ENCODE measurements at places on chromosomes 13 and 19. TPM values are rescaled to one million over a fixed set of nuclear protein-coding genes. Genes with fewer than 3 reads are reported as not detected.

DNA sequence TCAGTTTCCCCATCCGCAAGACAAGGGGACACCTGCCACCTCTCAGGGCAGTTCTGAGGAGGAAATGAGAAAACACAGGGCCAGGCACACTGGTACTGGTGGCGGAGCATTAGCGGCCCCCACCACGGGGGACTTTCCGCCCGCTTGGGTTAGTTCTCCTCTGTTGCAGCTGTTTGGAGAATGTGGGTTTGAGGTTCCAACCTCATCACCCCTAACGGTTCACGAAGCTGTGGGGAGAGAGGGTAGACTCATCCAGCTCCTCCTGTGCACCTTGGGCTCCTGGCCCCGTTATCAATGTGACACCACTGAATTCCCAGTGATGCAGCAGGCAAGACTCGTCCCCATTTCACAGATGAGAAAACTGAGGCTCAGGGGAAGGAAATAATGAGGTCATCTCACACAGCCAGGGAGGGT lies 10.3 kb downstream of the PTPRS start:
- DNase-seq: no peak

- no peak for DNase-seq
Measured at GRCh38 chr13:98289339-98289945, 112.4 kb upstream of the RNF113B start.

- DNase-seq: no peak
Measured at GRCh38 chr13:73535341-73535740, 476.5 kb downstream of the KLF5 start.

DNA sequence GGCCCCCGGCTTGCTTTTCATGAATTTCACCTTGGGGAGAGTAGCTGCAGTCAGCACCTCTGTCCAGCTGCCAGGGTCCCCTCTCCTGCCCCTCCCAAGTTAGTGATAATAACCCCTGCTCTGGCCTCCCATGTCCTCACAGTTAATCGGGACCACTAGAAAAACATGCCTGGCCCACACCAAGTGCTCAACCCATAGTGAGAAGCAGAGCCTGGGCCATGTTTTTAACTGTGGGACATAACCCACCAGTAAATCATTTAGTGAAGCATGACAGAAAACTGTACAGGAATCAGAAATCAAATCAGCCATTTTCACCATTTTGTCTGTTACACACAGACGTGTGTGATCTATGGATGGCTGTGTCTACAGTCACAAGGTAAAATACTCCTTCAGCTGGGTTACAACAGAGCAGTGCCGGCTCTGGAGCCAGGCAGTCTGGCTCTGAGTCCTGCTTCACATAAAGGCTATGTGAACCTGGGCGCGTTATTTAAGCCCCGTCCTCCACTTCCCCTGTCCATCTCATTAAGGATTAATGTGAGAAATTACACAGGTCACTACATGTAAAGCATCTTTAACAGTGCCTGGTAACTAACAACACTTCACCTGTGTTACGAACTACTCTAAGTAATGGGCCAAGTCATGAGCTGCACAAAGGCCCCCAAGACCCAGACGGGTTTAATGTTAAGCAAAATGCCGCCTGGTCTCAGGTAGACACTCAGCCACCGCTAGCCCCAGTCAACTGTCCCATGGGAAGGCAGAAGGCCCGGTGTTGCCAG lies 7.6 kb upstream of the ECH1 start:
- DNase-seq: no peak

DNA sequence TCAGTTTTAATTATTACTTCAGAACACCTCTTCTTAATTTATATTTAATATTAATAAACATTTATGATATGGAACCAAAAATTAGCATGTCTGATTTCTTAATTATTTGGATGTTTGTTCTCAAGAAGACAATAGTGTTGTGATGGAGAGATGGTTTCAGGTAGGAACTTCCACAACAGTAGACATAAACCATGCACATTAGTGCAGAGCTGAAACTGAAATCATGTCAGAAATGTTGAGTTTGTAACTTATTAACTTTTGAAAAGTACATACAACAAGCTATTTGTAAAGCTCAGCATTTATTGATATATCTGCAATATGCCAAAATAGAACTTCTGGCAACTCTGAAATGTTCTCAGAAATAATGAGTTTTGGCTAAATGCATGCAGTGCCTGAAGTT lies 11.8 kb upstream of the EDNRB start:
- DNase-seq: no peak

- no peak for DNase-seq
Measured at GRCh38 chr19:41552558-41552957, 23.4 kb upstream of the CEACAM21 start.

DNA sequence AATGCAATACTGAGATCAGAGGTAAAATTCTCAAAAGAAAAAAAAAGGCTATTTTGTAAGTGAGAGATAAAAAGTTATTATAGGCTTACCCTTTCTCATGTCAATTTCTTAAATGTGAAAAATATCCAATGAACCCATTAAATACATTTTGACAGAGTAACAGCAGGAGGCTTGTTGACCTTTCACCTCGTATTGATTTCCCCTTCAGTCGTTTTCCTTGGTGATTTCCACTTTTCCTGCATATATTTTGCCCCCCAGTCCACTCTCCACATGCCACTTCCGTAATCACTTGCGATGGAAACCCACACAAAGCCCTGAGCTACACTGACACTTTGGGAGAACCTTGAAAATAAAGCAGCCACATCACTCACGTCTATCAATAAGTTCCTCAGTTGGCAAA lies 248.1 kb upstream of the OBI1 start:
- DNase-seq: no peak

GRCh38 chr13:99774644-99775043 lies 196.9 kb downstream of the ZIC5 start:
- DNase-seq: peak; percentile 25

- no peak for DNase-seq
Measured at GRCh38 chr19:8626842-8627241, 3.6 kb upstream of the NFILZ start.

DNA sequence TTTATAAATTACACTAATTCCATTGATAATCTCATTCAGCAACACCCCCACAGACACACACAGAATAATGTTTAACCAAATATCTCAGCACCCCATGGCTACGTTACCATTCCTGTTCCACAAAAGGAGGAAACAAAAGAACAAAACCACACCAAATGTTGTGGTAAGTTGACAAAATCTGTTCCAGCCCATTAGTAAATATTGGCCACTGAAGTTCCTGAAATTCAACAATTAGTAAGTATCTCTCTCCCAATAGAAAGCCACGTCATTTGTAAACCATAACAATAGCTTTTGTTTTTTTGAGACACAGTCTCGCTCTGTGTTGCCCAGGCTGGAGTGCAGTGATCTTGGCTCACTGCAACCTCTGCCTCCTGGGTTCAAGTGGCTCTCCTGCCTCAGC lies 2.3 kb upstream of the FCAR start:
- DNase-seq: no peak

- DNase-seq: no peak
Measured at GRCh38 chr13:88000787-88001186, 329.6 kb downstream of the SLITRK5 start.

DNA sequence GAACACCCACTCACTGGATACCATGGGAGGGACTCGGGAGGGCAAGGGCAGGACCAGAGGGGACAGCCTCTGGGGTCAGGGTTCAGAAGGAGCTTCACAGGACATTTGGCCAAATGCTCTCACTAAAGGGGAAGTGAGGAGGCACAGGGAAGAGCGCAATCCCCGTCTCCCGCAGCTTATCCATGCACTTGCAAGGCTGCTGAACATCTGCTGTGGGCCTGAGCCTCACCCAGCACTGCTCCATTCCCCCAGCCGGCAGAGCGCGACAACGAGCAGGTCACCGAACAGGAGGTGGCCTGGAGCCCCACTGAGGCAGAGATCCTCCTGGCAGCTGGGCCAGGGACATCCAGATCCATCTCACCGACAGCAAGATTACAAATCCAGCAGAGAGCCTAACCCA lies 23.3 kb downstream of the ELAVL1 start:
- DNase-seq: no peak

GRCh38 chr19:48499316-48500090 lies 12.1 kb downstream of the LMTK3 start:
- no peak for DNase-seq

DNA sequence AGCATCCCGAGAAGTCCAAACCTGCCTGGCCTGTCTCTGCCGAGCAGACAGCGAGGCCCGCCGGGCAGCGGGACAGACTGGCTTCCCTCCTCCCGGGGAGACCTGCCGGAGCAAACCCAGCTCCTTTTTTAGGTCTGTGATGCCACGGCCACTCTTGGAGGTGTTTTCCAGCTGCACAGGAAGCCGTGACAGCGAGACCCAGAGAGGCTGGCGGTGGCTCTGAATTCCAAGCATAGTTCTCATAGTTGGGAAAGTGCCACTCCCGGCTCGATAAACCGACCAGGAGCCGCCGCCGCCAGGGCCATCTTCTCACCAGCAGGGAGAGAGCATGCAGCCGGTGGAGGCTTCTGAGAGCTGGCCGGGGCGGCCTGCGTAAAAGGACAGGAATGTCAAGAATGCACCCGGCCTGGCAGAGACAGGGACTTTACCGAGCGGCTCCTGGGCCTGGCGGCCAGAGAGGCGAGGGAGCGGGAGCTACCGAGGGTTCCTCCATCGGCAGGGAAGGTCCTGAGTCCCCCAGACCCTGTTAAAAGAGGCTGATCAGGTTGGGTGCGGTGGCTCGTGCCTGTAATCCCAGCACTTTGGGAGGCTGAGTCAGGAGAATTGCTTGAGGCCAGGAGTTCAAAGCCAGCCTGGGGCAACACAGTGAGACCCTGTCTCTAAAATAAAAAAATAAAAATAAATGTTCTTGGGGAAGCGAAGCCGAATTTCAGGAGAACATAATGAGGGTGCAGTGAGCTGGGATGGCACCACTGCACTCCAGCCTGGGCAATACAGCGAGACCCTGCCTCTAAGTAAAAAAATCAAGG lies 64.9 kb downstream of the GADD45B start:
- peak; percentile 96 for DNase-seq

GRCh38 chr19:7386769-7387168 lies 38.0 kb downstream of the ARHGEF18 start:
- no peak for DNase-seq

DNA sequence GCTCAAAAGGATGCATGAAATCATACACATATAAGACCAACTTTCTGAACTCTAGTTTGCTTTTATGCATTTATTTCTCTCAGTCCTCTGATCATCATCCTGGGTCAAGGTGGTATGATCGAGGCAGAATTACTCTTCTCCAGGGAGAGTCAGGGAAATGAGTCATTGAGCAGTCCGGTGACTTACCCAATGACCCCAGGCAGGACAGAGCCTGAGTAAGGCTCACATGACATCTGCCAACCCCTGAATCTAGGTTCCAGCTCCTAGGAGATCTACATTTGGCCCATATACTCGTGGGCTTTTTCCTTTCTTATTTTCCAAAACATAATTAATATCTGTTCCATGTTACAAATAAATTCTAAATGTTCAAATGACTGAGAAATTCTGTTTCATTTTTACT lies 502.3 kb downstream of the FOXO1 start:
- no peak for DNase-seq

GRCh38 chr19:16289594-16289993 lies 35.0 kb upstream of the KLF2 start:
- DNase-seq: no peak

DNA sequence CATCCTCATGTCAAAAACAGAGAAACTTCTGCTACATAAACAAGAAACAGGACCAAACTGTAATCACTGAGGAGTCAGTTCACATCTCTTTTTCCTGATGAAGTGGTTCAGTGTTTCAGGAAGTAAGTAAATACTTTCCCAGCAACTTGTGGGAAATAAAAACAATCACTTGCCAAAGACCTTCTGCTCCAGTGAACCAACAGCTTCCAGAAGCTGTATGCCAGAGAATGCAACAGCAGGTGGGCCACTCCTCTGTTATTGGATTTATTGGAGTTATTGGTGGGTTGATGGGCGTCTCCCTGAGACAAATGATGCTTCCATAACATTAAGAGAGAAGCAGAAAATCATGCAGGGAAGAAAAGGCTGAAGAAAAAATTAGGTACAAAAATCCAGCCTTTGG lies 9.9 kb downstream of the SLC6A16 start:
- no peak for DNase-seq

GRCh38 chr13:83601539-83601938 lies 280.7 kb downstream of the SLITRK1 start:
- no peak for DNase-seq

GRCh38 chr13:105428811-105429210 lies 1106.7 kb downstream of the EFNB2 start:
- peak; percentile 90 for DNase-seq

DNA sequence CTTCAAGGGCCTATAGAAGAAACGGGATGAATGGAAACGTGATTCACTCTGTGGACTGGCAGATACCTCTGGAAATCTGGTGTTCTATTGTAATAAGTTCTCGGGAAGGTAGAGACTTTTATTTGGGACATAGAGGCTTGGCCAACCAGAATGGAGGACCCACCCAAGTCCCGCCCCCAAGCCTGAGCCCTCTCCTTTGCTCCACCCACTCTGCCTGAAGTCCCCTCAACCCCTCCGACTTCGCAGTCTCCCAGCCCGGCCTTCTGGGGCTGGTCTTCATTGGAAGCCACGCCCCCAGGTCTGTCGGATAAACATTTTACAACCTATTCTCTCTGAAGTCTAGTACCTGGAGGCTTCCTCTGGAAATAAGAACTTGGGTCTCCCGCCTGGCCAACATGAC lies 16.9 kb downstream of the FBXL12 start:
- no peak for DNase-seq

DNA sequence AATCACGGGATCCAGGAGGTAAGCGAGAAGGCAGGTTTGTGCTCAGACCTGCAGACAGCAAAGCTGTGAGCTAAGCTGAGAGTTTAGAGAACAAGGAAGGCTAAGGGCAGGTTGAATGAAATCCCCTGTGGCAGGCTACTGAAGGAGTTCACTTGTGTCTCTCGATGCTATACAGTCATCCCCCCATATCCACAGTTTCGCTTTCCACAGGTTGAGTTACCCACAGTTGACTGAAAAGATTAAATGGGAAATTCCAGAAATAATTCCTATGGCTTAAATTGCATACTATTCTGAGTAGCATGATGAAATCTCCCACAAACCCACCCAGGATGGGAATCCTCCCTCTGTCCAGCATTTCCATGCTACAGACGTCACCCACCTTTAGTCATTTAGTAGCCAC lies 49.6 kb downstream of the ABCC4 start:
- DNase-seq: no peak

- no peak for DNase-seq
Measured at GRCh38 chr13:98443329-98443728, 133.6 kb downstream of the STK24 start.

The RFXAP gene
- 0.96 TPM for total RNA-seq

The KCTD15 gene
- total RNA-seq: 110 TPM

The ZIM2 gene
- total RNA-seq: 24.1 TPM

The KLC3 gene
- 4.3 TPM for total RNA-seq

The C1QTNF9 gene
- 1.4 TPM for total RNA-seq

The SIGLEC10 gene
- total RNA-seq: 5.1 TPM

The HSH2D gene
- total RNA-seq: 1.7 TPM

The SULT2A1 gene
- not detected for total RNA-seq

The SLC25A15 gene
- total RNA-seq: 33.7 TPM

The MTUS2 gene
- 7.5 TPM for total RNA-seq

The FPR1 gene
- 13.5 TPM for total RNA-seq

The LAIR1 gene
- 19.7 TPM for total RNA-seq

The KANK3 gene
- 3.9 TPM for total RNA-seq

All from umbilical cord (tissue), 2 donors.